Hematopoietic multipotent progenitor cell (in vitro differentiated cells): ENCODE measurements at places on chromosomes 3 and 15. TPM values are rescaled to one million over a fixed set of nuclear protein-coding genes. Genes with fewer than 3 reads are reported as not detected.

- no peak for DNase-seq
Observed at GRCh38 chr3:191961022-191961421, 500.1 kb downstream of the PYDC2 start.

DNA sequence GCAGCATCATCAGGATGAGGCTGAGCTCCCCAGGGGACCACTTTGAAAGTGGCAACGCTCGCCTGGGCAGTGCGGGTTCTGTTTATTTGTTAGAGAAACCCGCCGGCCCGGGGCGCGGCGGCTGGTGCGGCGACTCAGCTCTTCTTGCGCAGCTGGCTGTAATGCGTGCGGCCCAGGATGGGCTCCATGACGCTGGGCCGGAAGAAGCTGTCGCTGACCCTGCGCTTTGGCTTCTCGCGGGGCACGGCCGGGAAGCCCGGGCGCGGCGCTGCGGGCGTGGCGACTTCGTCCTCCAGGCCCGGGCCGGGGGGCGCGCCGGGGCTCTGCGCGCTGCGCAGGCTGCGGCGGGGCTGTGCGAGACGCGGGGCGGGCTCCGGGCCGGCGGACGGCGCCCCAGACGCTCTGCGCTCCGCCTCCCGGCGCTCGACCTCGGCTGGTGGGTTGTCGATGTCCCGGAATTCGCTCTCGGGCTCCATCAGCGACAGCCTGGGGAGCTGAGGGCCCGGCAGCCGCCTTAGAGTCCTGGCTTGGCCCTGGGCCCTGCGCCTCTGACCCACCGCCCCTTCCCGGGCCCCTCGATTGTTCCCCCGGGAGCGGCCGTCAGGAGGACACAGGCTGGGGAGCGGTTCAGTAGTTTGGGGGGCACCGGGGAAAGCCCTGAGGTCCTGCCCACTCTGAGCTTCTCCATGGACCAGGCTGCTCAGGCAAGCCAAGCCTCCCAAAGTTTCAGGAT lies 10.3 kb upstream of the KIF7 start:
- DNase-seq = no peak

DNA sequence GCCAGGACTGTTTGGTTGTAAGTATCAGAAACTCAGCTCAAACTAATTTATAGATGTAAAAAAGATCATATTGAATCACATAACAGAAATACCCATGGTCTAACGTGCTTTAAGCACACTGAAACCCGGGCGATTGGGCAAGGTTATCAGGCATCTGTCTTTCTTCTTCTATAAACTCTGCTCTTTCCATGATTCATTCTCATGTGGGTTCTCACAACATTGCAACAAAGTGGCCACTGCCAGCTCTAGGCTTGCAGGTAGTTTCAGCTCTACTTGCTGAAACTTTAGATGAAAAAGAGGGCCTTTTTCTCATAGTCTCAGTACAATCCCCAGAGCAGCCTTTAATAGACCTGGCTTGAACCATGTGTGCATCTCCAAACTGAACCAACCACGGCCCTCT lies 456.1 kb downstream of the MFSD1 start:
- no peak for DNase-seq

DNA sequence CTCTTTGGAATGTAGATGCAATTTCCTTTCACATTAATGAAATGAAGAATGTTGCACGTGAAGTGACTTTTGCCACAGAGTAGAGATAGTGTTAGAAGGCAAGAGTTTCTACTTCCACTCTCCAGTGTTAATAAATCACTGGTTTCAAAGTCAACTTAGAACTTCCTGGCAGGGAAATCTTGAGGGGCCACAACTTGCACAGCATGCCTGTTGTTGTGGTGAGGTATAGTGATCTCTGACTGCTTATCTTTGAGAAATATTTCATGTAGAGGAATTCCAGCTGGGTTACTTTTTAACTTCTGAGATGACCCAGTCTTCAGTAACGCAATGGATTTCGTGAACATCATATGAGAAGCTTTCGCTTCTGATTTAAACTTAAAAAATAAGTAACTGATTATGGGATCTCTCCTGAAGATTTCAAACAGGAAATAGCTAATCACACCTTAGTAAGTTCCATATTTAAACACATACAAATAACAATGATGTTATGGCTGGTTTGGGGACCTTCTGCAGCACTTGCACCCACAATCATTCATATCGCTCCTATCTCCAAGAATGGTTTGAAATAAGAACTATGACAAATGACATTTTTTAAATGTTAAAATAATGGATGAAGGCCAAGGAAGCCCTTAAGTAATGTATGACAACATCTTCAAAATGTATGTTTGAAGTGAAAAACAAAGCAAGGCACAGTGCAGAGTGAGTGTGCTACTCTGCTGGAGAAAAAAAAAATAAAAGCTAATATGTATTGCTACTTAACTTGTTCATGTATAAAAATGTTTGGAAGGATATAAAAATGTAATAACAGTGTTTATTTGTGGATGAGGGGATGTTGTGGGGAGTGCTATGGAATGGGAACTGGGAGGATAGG lies 726.5 kb upstream of the NECTIN3 start:
- no peak for DNase-seq

DNA sequence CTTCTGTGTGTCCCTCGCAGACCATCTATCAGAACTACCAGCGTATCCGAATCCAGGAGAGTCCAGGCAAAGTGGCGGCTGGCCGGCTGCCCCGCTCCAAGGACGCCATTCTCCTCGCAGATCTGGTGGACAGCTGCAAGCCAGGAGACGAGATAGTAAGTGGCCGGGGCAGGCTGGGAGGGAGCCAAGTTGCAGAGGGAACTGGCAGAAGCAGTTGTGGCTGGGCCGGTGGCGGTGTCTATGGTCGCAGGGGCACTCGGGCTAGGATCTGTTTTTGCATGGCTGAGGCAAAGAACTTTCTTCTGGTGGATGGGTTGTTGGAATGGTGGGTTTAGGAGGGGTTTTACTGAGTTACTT lies 10.1 kb downstream of the MCM2 start:
- DNase-seq = no peak

DNA sequence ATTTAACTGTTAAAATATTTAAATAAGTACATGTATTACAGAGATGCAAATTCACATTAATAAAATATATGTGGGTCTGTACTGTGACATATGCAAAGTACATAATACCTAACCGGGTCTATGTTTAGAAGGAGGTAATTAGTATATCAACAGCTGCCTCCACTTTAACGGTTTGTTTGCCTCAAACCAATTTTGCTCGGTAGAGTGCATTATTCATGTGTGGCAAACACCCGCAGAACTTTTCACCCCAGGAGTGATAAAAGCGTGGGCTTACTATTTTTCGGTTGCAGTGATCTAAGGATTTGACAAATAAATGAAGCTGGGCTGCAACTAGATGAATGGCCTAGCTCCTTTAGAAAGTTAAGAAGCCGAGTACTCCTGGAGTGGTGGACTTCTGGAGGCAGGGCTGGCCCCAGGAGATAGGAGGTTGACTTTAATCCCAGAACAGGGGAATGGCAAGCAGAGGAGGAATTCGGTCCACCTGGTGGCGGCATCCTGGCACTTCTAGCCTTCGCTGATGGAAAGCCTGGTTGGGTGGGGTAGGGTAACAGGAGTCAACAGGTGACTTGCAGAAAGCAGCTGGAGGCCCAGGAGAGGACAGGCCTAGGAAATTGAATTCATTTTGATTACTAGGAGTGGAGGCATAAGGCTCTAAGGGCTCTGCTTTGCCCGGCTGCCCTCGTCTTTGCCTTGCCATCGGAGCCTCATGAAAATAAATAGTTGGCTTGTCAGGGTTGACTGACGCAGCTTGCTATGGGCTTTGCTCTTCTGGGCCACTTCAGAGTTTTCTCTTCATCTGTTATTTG lies 2.4 kb downstream of the SLCO3A1 start:
- DNase-seq = no peak

DNA sequence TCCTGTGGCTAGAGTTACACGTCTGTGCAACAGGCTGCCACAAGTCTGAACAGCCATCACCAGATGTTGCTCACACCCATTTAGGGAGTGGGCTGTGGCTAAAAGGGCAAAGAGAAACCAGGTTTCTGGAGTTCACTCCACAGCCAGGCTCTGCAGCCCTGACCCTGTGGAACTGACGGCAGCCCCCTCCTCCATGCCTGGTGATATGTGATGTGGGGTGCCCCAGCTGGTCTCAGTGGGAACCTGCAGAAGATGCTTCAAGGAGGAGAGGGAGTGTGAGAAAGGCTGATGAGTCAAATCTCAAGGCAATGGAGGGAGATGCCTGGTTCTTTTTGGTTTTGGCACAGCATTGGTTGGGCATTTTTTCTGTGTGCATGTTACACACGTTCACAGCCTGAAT lies 130.6 kb downstream of the TPRA1 start:
- DNase-seq = no peak

- DNase-seq = no peak
Observed at GRCh38 chr15:32646291-32646690, 4.8 kb downstream of the SCG5 start.

The FGF12 gene
- not detected for total RNA-seq

The STRA6 gene
- under 0.01 TPM for total RNA-seq

The SERPINI2 gene
- 1.6 TPM for total RNA-seq

The TMCO5A gene
- not detected for total RNA-seq

The ITIH3 gene
- total RNA-seq = not detected

The TGM4 gene
- not detected for total RNA-seq
